Activated T-cell treated with anti-CD3 and anti-CD28 coated beads for 4 hours (primary cell): ENCODE measurements at places on chromosomes 4 and X.
A peak's percentile ranks its signal among the peaks of the same experiment; 100 is the strongest.

DNA sequence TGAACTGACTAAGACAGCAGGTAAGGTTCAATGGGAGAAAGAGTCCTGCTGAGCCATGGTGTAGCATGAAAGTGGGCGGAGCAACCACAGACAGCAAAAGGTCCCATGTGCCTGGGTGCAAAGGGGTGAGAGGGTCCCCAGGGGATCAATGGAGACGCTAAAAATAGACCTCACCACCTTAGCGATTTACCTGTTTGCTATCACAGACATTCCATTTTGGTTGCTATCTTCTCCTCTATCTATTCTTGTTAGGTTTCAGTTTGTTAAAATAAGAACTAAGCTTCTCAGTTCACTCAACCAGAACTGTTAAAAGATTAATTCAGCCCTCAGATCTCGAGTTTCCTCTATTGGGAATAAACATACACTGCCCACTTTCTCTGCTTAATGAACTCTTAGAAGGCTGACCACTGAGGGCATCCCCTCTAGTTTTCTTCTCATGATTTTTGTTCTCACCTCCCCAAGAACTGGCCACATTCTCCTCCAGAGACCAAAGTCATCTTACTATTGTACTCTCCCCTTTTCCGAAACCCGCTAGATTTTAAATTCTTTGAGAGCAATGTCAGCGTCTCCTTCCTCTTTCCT, 136.7 kb downstream of the PARM1 start:
- DNase-seq: no peak

- DNase-seq: no peak
Measured at GRCh38 chr4:169225058-169225751, 45.6 kb downstream of the SH3RF1 start.

DNA sequence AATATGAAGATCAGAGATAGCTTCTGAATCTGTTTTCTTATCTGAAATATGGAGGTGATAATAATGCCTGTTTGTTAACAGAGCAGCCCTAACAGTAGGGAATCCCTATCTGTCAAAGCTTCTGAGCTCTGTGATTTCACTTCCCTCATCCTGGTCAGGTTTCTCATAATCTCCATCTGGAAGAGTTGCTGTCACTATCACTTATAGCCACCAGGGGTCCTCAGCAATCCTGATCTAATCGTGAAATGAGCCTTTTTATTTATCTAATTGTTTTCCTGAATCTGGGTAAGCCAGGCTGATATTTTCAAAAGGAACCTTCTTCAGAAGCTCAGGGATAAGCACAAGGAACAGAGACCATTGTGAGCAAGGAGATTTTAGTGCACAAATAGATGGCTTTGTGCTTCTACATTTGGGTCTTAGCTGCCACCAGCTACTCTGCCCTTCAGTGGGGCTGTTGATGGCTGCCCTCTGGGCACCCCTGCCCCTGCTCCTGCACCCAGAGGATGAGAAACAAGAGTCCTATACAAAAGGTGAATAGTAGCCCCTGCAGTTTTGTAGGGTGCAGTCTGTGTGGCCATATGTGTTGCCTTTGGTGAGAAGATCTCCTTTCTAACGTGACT, 196.4 kb upstream of the RADX start:
- no peak for DNase-seq

DNA sequence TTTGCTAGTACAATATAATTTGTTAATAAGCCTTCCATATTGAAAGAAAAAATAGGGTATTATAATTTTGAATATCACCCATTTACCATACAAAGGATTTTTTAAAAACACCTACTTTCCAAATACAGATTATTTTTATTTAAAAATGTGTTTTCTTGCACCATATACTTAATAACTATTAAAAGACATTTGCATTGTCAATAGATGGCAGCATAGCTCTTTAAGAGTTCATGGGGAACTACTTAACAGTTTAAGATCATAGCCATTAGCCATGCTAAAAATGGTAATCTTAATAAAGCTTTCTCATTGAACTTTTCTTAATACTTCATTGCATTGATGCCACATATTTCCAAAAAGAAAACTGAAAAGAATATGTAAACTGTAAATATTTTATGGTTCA, 1995.9 kb downstream of the C4orf33 start:
- DNase-seq: no peak

GRCh38 chrX:136182414-136182813, 35.1 kb downstream of the FHL1 start:
- no peak for DNase-seq

- DNase-seq: peak; percentile 2
Measured at GRCh38 chr4:169810325-169811323, 52.9 kb upstream of the HPF1 start.

DNA sequence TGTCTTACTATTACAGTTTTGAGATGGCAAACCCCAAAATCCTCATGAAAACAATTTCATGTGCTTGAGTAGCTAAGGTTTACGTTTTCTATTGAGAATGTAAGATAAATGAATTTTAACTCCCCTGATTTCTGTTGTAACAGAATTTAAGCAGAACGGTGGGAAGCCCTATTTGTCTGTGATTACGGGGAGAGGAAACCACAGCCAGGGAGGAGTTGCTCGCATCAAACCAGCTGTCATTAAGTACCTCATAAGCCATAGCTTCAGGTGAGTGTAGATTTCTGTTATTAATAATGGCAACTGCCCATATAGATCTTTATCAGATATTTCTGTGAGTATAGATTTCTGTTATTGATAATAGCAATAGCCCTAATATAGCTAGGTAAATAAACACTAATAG, 44.2 kb upstream of the RHOH start:
- DNase-seq: no peak

GRCh38 chr4:168097161-168097560, 4.8 kb downstream of the ANXA10 start:
- no peak for DNase-seq

DNA sequence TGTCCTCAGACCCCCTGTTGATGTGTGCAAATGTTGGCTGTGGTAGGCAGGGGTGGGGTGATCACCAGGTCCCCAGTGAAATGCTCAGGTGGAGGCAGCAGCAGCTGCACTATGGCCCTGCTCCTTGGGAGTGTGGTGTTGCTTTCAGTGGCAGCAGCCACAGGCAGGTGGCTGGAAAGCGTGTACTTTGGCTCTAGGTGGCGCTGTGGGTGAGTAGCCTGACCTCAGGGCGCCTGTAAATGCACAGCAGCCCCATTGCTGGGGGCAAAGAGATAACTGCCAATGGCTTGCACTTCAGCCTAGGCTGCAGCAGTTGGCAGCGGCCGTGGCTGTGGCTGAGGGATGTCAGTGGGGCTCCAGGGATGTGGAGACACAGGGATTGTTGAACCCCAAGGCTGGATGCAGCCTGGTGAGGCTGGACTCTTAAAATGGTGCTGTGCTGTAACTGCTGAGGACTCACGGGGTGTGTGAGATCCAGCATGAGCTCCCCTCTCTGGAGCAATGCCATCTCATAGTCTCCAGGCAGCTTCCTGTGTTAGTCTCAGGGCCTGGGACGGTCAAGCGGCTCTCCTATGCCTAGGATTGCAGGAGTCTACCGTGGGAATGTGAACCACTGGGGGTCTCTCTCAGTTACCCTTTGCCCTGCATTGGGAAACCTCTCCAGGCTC, 421.7 kb upstream of the HTR2C start:
- no peak for DNase-seq

- no peak for DNase-seq
Measured at GRCh38 chr4:87079967-87080366, 140.5 kb downstream of the KLHL8 start.

GRCh38 chr4:181259081-181259709, 984.0 kb upstream of the TENM3 start:
- DNase-seq: no peak

DNA sequence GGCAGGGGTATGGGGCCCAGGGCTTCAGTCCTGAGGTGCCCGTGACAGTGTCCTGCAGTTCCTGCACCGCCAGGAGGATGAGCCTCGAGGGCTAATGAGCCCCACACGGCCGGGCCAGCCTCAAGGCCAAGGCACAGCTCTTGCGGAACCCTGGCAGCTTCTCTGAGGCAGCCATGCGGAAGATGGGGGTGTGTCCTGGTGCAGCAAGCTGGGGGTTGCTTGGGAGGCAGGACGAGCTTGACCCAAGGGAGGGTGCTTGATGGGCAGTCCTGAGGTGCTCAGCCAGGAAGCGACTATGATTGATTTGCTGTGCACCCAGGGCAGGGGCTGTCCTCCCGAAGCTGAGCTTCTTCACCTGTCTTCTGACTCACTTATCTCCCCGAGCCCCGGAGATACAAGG, 9.1 kb upstream of the FGFR3 start:
- DNase-seq: no peak

DNA sequence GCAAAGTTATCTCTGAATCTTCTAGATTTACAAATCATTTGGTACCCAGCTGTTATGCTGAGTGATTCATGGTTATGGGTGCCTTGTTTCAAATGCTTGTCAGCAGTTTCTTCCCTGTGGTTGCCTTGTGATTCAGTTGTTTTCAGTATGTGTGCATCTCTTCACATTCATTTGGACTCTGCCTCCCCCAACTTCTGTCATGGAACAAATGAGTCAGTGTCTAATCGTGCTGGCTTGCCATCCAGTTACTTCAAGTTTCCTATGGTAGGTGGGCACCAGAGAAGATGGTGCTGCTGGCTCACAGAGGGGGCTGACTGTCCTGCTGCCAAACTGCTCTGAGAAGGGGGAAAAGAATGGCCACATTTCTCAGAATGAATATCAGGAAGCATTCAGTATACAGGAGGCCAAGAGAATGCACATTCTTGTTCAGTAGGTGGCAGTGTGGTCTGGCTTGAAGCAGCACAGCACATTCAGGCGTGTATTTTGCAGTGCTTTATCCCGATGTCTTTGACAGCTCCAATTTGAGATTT, 260.9 kb downstream of the GLUD2 start:
- peak; percentile 42 for DNase-seq

DNA sequence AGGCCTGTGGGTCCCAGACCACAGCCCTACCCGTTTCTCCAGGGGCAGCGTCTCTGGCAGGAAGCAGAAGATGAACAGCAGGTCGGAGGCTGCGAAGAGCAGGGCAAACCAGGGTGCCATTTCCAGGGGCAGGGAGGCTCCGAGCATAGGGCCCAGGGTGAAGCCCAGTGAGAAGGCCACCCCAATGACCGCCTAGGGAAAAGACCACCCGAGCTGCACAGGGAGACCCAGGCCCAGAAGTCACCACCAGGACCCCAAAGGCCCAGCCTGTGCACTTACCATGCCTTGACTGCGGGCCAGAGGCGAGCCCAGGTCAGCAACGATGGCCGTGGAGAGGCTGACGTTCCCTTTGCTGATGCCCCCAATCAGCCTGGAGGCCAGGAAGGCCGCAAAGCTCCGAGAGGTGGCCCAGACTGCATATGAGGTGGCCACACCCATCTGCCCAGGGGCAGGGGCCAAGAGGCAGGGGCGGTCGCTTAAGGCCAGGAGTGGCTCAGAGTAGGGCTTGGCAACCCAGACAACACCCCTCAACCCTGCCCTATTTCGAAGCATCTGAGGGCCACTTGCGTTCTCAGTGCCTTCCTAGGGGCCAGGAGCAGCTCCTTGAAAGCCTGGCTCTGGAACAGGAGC, 30.8 kb downstream of the NOP14 start:
- DNase-seq: no peak

- DNase-seq: no peak
Measured at GRCh38 chr4:36502350-36502749, 220.9 kb downstream of the DTHD1 start.

- DNase-seq: peak; percentile 73
Measured at GRCh38 chr4:155376387-155377268, at the start of gene MAP9. MAP9 (minus strand) TSS chr4:155376965; CDS start chr4:155375850, 1,115 bp downstream.

DNA sequence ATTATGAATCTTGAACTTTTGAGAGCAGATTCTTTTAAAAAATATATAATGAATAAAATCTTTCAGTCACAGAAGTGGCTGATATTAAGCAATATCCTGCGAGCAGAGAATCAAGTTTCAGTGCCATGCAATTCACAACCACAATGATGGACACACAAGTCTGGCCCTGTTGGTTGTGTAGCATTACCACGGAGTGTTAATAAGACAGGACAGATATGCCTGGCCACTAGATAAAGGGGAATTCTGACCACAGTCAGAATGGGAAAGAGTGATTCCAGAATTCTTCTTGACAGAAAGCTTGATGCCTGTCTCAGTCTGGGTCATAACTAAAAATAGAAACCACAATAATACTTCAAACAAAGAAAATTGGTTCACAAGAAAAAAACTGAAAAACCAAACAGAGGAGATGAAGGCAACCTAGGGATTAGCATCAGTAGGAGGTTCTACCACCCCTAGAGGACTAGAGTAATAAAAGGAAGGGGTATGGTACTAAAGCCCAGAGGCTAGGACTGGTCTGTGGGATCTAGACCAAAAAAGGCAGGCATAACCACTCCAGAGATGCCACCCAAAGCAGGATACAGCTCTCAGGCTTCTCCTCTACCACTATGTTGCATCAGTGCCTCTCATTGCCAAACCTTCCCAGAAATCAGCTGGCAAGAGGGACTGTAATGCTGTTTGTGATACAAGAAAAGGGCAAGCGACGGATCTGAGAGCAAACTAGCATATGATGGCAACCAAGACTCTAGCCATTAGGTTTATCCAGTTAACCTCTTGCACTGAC, 59.0 kb downstream of the RNF150 start:
- DNase-seq: no peak

- DNase-seq: no peak
Measured at GRCh38 chr4:109873791-109874514, 26.0 kb downstream of the LRIT3 start.

GRCh38 chr4:85591406-85592098, 116.6 kb downstream of the ARHGAP24 start:
- no peak for DNase-seq

DNA sequence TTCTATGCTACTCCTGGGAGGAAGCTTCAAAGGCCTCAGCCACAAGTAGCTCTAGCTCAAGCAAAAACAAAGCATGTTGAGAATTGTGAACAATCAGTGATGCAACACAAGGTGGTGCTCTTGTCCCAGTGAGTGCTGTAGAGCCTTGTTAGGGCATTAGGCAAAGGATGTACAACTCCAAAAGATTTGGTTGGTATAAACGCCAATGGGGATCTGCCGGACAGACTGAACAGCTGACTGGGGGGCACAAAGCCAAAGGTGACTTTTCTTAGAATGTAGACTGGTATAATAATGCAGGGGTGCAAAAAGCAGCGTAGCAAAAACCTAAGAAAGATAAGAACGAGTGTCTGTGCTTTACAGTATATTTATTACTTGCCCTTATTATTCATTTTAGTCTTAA, 62.6 kb upstream of the ALB start:
- no peak for DNase-seq

- no peak for DNase-seq
Measured at GRCh38 chrX:134774190-134775048, 116.1 kb upstream of the PLAC1 start.

DNA sequence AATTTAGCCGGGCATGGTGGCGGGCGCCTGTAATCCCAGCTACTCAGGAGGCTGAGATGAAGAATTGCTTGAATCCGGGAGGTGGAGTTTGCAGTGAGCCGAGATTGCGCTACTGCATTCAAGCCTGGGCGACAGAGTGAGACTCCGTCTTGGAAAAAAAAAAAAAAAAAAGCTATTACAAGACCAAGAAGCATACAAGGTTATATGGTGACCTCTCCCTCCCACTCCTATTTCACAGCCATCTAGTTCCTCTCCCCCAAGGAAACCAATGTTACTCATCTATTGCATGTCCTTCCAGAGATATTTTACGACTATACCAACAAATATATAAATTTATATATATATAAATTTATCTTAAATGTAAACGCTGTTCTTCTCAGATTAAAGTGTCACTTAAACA, 3.2 kb downstream of the SLC9A7 start:
- DNase-seq: no peak
